ENCODE measurements at places on chromosomes 2 and 18.

DNA sequence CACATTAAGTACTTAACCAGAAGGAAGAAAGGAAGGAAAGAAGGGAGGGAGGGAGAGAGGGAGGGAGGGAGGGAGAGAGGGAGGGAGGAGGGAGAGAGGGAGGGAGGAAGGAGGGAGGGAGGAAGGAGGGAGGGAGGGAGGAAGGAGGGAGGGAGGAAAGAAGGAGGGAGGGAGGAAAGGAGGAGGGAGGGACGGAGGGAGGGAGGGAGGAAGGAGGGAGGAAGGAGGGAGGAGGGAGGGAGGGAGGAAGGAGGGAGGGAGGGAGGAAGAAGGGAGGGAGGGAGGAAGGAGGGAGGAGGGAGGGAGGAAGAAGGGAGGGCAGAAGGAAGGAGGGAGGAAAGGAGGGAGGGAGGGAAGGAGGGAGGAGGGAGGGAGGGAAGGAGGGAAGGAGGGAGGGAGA is 363.3 kb downstream of the MBD2 start:
- no peak for DNase-seq

GRCh38 chr2:76008001-76008702 is 297.4 kb upstream of the GCFC2 start:
- no peak for DNase-seq

- DNase-seq, result no peak
Observed at GRCh38 chr2:33342705-33343104, 133.7 kb upstream of the RASGRP3 start.

DNA sequence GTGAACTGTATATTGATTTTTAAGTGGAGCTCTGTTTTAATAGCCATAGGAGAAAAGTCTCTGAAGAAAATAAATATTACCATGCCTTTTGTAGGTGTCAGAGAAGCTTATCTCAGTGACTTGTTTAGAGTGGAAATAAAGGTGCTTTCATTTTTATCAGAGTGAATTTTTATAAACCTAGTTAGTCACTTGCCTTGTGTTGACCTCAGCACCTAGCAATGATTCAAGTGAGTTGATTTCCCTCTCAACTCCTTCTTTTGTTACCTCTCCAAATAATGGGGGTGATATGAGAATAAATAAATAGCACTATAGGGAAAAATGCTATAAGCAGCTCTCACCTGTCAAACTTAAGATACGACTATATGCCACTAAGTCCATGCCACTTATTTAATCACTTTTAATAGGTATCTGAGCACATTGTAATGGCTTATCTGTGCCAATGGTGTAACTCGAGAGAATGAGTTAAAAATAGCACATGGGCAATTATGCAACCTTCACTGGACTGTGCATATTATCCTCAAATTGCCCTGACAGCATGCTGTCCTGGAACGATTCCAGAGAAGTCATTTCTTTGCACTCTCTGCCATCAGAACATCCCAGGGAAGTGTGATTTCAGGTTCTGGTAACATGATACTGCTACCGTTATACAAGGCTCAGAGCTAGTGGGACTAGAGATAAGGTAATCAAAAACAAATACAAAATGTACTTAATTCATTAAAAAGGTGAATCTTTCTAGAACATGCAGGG is 290.8 kb downstream of the CCDC85A start:
- DNase-seq, result peak; percentile 19

DNA sequence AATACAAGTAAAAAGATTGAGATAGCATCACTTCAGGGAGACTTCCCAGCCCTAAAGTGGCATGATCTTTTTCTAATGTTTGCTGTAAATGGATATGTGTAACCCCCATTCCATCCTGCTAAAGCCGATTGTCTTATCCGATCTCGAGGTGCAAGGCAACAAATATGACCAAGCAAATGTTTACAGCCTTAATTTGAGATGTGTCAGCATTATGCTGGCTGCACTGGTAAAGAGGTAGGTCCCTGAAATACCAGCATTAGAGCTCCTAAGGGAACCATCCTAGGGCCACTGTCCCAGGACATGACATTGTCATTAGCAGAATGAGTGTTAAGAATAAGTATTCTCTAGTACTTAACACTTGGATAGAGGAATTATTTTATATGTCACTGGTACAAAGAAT is 108.4 kb downstream of the EPC2 start:
- no peak for DNase-seq

DNA sequence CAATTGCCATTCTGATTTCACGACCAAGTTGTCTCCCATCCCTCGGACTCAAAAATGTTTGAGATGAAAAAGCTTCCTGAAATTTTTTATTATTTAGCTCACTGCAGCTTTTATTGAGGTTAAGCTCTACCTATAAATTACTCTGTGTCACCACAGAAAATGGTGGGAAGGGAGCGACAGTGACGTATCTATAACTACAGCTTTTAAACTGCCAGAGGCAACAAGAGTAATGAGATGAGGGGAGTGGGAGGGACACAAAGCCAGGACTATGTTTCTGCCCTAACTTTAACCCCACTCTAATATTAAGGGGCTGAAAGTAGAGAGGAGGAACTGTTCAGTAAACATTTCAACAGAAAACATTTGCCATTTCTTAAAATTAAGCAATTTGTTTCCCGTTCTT is 37.4 kb downstream of the SMAD2 start:
- no peak for DNase-seq

GRCh38 chr18:48777744-48778116 is 173.0 kb downstream of the SMAD7 start:
- DNase-seq, result no peak

- DNase-seq, result no peak
Observed at GRCh38 chr2:108825736-108826135, 39.2 kb downstream of the CCDC138 start.

DNA sequence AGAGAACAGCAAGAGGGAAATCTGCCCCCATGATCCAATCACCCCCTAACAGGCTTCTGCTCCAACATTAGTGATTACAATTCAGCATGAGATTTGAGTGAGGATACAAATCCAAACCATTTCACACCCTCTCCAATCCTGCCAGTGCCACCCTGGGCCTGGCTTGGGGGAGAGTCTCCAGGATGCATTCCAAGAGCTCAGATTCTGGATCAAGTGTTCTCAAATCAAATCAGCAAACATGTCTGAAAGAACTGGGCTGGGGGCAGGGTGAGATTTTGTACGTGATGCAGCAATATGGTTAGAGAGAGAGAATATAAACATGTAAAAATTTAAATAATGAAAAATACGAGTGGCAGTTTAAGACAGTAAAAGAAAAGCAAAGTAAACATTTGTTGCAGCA is 2100.9 kb upstream of the CELF4 start:
- no peak for DNase-seq

DNA sequence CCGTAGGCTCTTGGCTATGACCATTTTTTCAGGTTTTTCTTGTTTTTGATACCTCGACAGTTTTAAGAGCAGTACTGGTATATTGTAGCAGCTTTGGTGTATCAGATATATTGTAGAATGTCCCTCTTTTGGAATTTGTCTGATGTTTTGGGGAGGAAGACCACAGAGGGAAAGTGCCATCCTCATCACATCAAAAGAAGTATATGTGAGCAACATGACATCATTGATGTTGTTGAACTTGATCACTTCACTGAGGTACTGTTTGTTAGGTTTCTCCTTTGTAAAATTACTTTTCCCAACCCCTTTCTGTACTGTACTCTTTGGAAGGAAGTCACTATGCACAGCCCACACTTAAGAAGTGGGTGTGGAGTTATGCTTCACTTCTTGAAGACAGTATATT is 41.0 kb downstream of the EML4 start:
- no peak for DNase-seq

DNA sequence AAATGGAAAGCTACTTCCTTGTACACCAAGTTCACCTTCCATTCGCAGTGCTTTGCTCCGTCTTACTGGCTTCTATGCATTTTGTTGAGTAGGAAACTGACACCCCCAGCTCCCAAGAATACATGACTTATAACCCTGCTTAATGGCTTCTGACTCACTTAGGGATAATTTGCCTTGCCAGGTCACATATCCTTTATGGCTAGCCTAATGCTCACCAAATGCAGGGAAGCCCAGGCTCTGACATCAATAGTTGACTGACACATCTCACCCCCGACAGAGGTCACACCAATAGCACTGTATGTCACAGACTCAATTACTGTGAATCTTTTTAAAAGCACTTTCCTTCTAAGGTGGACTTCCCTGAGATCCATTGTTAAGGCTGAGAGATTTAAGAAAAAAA is 147.2 kb downstream of the DTNA start:
- no peak for DNase-seq

- DNase-seq, result no peak
Observed at GRCh38 chr2:10792660-10793400, 19.8 kb downstream of the PDIA6 start.

GRCh38 chr18:62812242-62812641 is 96.9 kb downstream of the PHLPP1 start:
- DNase-seq, result no peak

DNA sequence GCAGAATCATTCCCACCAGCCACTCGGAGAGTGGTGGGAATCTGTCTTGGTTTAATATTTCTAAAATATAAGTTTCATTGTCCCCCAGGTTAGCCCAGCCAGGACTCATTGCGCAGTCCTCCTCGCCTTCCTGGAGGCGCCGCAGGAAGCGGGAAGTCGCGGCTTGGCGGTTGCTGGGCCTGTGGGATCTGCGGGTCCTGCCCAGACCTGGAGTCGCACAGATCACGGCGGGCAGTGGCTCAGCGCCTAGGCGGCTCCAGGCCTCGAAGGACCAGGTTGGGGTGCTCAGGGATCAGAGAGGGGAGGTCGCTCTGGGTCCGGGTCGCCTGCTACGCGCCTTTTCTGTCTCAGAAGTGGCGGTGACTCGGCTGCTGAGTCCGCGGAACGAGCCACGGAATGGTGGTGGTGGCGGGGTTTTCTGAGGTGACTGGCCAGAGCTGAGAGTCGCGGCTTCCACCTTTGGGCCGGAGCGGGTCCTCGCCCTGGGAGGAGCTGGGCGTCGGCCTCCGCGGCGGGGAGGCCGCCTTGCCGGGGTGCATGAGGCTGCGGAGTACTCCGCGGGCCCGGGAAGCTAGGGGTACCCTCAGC is 2.6 kb downstream of the HOXD3 start:
- no peak for DNase-seq

GRCh38 chr18:41353777-41354528 is 601.1 kb upstream of the PIK3C3 start:
- no peak for DNase-seq

GRCh38 chr2:61550375-61551209 is 12.4 kb upstream of the XPO1 start:
- no peak for DNase-seq

GRCh38 chr2:62473246-62473827 is 32.7 kb downstream of the TMEM17 start:
- DNase-seq, result no peak

GRCh38 chr2:38907743-38908562 is 18.3 kb downstream of the ARHGEF33 start:
- DNase-seq, result no peak

DNA sequence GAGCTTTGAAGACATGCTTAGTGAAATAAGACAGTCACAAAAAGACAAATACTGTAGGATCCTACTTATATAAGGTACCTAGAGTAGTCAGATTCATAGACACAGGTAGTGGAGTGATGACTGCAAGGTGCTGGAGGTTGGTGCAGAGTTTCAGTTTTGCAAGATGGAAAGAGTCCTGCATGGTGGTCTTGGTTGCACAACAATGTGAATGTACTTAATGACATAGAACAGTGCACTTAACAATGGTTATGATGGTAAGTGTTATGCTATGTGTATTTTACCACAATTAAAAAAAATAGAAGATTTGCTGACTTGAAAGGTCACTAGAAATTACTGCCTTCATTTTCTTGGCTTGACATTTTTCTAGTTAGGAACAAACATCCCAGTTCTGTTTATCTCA is 9.5 kb downstream of the CERS6 start:
- DNase-seq, result no peak

DNA sequence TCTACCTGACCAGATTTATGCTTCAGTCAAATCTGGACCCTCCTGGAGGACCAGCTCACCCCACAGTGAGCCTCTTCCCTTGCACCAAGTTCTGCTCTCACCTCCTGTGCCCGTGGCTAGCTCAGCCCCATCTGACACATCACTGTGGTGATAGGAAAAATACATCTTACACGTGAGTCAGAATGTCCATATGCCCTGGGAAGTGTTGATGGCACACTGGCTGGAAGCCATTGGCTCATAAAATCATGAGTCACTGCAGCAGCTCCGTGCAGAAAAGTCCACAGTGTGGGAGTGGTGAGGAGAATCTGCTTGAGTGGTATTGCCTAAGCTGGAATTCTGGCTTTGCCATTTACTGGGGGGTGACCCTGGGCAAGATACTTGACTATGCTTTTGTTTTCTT is 42.6 kb upstream of the RAPGEF4 start:
- peak; percentile 86 for DNase-seq

GRCh38 chr2:127542231-127542630 is 6.7 kb downstream of the MYO7B start:
- DNase-seq, result no peak

DNA sequence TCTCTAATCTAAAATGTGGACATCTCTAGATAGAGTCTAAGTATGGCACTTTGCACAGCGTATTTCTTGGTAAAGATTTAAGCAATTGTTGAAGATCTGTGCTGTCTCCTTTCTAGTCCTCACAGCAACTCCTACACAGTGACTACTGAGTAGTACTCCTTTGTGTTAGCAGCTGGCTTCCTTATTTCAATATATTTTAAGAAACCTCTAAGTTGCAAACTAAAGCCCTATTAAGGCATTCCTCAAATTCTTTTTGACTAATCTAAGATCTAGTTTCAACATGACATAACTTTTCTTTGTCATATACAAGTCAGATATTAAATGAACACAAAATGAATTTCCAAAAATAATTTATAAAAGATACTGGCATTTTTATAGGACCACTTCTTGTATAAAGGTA is 121.8 kb upstream of the DNAJC10 start:
- DNase-seq, result no peak

- DNase-seq, result no peak
Observed at GRCh38 chr18:62280786-62281185, 44.3 kb upstream of the TNFRSF11A start.

DNA sequence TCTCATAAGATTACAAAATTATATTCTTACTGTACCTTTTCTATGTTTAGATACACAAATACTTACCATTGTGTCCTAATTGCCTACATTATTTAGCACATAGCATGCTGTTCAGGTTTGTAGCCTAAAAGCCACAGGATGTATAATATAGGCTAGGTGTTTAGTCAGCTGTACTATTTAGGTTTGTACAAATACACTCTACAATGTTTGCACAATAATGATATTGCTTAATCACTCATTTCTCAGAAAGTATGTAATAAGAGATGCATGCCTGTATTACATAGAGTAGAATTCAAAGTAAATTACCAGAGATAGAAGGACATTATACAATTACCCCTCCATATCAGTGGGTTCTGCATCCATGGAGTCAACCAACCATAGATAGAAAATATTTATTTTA is 201.1 kb upstream of the COL3A1 start:
- no peak for DNase-seq

DNA sequence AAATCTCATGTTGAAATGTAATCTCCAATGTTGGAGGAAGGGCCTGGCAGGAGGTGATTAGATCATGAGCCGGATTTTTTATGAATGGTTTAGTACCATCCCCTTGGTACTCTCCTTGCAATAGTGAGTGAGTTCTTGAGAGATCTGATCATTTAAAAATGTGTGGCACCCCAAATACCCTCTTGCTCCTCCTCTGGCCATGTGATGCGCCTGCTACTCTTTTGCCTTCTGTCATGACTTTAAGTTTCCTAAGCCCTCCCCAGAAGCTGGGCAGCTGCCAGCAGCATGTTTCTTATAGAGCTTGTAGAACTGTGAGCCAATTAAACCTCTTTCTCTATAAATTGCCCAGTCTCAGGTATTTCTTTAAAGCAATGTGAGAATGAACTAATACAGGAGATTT is 72.6 kb upstream of the FIGN start:
- no peak for DNase-seq

- DNase-seq, result no peak
Observed at GRCh38 chr2:78592491-78592890, 433.0 kb upstream of the REG3G start.
